ENCODE measurements at places on chromosomes 12 and 14.

DNA sequence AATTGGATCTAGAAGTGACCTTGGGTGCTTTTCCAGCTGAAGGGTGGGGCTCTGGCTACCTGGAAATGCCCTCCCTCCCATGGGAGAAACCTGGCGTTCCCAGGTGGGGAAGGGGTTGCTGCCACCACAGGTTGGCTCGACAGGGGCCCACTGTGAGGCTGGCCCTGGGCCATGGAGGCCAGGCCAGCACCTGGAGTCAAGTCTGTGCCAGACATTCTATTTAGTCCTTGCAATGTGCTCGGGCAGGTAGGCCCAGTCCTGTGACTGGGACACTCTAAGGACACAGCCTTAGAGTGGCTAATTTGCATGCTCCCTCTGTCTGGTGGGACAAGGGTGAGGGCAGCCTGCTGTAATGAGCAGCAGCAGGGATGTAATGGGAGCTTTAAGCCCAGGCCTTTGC is 11.9 kb downstream of the VRTN start:
- no peak for DNase-seq

GRCh38 chr12:122989874-122990419 is 9.5 kb downstream of the ARL6IP4 start:
- no peak for DNase-seq

GRCh38 chr14:33508126-33509062 is 442.5 kb downstream of the EGLN3 start:
- no peak for DNase-seq

- peak; percentile 97 for DNase-seq
These were observed 193.2 kb upstream of the FRMD6 start for GRCh38 chr14:51458563-51458955.

- no peak for DNase-seq
These were observed at the start of gene RDH5 for GRCh38 chr12:55720071-55720564. RDH5 (plus strand) TSS chr12:55720393; CDS start chr12:55721185, 792 bp downstream.

GRCh38 chr12:8849876-8850275 is 27.5 kb downstream of the A2ML1 start:
- no peak for DNase-seq

DNA sequence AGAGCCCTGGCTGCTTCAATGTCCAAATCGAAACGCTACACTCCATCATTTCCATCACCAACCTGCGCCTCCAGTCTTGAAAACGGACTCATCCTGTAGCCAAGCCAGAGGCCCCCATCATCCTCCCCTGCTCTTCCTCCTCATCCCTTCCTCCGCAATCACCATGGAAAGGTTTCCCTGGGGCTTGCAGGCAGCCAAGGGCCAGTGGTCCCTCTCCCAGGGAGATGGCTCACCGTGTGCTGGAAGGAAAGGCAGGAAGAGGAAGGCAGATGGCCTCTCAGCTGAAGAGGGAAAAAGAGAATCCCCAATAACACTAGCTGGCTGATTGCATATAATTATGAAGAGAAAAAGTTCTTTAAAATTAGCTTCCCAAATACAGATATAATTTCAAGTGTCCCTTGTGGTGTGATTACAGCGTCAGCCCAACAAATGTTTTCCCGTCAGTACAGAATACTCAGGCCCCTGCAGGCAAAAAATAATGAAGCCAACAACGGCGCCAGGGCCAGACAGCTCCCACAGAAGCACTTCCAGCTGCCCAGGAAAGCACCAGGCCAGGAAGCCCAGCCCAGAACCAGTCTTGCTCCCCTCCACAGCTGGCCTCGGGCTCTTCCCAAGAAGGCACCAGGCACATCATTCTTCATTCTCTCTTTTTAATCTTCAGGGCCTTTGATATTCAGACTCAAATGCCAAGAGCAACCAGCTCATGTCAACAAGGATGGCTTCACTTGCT is 24.7 kb downstream of the ITPK1 start:
- no peak for DNase-seq

DNA sequence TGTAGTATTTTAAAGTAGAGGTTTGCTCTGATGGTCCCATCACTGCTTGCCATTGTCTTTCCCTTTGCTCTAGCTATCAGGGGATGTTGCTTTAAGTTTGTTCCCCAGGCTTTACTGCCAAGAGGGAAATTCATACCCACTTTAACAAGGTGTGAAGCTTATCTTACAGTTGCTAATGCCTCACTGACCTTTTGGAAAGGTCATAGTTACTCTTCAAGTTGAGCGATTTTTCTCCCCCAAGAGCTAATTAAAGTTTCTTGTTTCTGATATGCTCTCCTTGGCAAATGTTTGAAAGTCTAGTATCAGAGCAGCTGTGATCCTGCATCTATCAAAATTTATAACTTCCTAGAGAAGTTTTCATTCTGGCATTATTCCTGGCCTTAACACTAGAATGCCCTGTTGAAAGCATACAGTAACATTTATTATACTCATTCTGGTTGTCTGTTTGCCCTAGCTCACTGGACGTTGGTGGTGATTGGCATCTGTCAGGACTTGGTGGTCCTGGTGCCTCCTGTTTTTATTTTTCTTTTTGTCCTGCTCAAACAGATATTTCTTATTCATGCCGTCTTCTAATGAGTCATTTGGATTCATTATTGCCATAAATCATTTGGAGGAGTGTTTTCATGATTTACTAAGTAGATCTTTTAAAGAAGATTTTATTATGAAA is 8.1 kb downstream of the ATP2A2 start:
- DNase-seq, result no peak

DNA sequence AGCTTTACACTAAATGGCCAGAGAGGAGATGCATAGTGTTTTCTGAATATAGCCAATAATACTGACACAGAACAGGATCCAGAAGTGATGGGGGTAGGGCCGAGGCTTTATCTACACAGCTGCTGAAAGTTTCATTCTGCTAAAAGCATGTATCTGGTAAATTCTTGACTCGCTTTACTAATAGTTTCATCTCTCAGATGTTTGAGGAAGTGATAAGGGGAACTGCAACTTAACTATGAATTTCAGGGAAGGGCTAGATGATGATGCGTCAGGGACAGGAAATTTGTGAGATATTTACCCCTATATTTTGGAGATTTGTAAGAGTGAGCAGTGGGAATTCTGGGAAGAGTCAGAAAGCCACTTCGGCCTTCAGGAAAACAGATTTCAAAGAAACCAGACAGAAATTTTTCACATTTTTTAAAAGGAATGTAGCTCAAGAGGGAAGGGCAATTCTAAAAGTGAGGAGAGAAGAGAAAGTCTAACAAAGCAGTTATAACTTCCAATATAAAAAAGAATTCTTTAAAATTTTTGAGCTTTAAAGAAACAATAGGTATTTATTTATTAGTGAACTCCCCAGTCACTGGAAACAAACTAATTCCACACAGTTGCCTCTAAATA is 243.1 kb downstream of the BCAT1 start:
- DNase-seq, result no peak

DNA sequence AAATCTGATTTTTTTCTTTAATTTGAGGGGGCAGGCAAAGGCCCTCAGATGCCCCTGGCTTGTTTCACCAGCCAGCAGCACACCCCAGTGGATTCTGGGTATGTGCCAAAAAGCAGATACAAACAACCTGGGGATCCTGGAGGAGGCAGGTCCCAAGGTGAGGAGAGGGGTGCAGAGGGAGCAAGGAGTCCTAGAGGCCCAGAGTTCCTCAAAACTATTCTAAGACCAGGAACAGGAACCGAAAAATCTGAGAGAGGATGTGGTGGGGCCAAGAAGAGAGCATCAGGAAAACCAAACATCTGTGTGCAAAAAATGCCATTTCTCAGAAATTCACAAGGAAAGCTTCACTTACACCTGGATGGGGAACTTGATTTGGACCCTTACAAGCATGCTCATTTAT is 8.2 kb downstream of the KCNA5 start:
- no peak for DNase-seq

DNA sequence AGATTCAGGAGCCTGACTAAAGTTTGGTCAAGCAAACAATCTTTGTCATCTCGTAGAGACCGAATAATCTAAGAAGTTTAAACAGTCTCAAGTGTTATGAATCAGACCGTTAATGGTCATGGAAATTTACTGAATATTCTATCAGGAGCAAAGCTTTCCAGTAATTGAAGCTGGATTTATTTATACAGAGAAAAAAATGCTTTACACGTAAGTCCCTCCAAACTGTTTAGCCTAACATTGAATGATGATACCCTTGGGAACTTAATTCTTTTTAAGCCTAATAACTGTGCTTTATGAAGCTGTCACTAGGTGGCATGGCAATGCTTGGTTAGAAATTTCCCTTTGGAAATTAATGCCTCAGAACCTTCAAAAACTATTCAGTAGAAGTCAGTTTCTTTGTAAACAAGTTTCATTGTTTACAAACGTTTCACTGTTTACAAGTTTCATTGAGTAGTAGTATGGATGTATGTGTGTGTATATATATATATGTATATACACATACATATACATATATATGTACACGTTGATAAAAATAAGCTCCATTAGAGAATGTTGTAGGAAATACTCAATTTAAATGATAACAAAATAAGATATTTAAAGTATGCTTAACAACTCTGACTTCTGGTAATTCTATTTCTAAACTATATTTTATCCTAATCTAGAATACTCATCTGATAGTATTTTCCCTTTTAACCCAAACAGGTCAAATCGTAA is 32.1 kb downstream of the DEPDC4 start:
- DNase-seq, result peak; percentile 56

DNA sequence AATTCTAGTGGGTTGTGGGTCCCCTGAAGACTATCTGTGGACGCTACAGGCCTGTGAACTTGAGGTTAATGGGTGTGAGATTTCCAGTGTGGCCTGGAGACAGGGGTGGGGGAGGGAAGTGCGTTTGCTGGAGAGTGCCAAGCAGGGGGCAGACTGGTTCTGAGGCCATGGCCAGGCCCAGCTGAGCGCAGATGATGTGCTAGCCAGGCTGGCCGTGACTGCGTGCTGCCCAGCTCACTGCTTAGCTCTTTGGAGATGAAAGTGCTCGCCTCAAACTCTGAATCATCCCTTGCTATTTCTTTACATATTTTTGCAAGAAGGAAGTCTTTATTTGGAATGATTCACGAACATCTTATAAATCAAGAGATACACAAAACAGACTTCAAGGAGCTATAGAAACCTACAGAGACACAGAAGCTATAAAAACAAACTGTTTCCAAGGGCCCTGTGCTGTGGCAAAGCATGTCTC is 75.2 kb upstream of the PLEKHG3 start:
- peak; percentile 23 for DNase-seq

GRCh38 chr12:100201604-100202423 is 1.2 kb downstream of the ACTR6 start:
- no peak for DNase-seq

DNA sequence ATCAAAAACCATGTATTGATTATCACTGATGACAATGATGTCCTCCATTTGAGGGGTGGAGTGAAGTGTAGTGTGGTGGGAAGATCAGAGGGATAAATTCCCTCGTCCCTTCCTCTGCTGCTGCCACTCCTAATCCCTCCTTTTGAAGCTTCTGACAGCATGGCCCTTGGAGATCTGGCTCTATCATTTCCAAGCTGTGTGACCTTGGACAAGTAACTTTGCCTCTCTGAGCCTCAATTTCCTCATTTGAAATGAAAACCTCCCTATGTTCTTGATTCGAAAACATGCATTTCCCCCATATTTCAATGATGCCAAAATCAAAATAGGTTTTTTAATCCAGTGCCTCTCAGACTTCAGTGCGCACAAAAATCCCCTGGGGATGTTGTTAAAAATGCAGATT is 231.6 kb downstream of the RBM19 start:
- no peak for DNase-seq

- no peak for DNase-seq
These were observed 37.5 kb upstream of the DAAM1 start for GRCh38 chr14:59150990-59151389.

GRCh38 chr12:116700066-116700465 is 37.8 kb downstream of the SPRING1 start:
- DNase-seq, result no peak

DNA sequence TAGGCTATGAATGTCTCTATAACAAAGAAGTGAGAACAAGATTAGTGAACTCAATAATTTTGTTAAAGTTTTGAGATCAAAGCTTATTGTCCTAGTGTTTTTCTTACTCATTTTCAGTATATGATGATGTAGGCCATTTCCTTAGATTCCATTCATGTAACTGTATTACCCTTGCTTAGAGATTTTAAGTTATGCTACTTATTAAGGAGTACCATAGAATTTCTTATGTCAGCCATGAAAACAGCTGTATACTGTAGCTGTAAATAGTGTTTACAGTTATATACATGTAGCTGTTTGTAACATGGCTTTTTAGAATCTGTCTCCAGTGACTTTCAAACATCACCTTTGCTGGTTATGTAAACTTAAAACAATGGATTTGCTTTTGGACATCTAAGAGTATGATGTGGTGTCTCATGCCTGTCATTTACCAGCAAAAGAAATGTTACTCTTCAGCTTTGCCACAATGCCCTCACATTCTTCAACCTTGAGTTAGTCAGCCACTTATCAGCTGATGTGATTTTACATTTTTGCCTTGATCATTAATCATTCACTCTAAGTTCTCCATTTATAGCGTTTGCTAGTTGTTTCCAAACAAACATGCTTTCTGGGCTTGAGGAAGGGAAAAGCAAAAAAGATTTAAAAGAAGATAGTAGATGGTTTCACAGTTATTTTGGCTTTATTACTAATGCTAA is 55.5 kb downstream of the SLC16A7 start:
- DNase-seq, result no peak

GRCh38 chr14:34713681-34714319 is 593 bp downstream of the CFL2 start:
- DNase-seq, result peak; percentile 84

- DNase-seq, result no peak
These were observed 14.4 kb downstream of the CD9 start for GRCh38 chr12:6214633-6215032.
